Right cardiac atrium (tissue), 5 donors: ENCODE measurements at places on chromosomes 2 and 18.

- DNase-seq, result no peak
Observed at GRCh38 chr2:85540133-85540648, 1.2 kb downstream of the MAT2A start.

- DNase-seq, result no peak
Observed at GRCh38 chr2:181902625-181903024, 11.1 kb downstream of the ITPRID2 start.

- DNase-seq, result no peak
Observed at GRCh38 chr2:213818436-213818835, 534.2 kb downstream of the SPAG16 start.

DNA sequence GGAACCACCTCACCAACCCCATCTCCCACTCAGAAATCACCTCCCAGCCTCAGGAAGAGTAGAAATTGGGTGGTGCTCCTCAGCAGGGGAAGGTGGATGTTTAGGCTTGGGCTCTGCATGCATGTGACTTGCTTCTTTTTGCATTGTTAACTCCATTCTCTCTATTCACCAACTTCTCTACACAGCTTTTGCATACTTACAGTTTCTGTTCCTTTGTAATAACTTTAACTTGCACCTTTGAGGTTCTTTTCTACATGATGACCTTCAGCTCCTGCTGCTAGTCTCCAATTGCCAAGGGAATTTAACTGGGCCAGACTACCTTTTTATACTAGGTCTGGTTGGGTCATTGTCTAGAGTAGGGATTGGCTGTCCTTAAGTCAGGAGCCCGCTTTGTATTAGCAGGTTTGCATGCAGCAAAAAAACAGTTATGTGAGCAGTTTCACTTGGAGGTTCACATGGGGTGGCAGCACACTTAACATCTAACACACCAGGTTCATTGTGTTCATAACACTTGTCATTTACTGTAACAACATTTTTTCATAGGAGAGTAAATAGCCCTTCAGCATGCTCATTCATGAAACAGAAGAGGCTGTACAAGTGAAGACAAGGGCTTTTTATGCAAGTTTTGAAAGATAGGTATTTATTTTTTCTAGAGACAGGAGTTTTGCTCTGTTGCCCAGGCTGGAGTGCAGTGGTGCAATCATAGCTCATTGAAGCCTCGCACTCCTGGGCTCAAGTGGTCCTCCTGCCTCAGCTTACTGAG, 12.0 kb downstream of the MRPL35 start:
- no peak for DNase-seq

- DNase-seq, result peak; percentile 95
Observed at GRCh38 chr2:112726487-112727190, 5.8 kb downstream of the NT5DC4 start.

GRCh38 chr2:144146076-144146475, 373.8 kb downstream of the ZEB2 start:
- no peak for DNase-seq

DNA sequence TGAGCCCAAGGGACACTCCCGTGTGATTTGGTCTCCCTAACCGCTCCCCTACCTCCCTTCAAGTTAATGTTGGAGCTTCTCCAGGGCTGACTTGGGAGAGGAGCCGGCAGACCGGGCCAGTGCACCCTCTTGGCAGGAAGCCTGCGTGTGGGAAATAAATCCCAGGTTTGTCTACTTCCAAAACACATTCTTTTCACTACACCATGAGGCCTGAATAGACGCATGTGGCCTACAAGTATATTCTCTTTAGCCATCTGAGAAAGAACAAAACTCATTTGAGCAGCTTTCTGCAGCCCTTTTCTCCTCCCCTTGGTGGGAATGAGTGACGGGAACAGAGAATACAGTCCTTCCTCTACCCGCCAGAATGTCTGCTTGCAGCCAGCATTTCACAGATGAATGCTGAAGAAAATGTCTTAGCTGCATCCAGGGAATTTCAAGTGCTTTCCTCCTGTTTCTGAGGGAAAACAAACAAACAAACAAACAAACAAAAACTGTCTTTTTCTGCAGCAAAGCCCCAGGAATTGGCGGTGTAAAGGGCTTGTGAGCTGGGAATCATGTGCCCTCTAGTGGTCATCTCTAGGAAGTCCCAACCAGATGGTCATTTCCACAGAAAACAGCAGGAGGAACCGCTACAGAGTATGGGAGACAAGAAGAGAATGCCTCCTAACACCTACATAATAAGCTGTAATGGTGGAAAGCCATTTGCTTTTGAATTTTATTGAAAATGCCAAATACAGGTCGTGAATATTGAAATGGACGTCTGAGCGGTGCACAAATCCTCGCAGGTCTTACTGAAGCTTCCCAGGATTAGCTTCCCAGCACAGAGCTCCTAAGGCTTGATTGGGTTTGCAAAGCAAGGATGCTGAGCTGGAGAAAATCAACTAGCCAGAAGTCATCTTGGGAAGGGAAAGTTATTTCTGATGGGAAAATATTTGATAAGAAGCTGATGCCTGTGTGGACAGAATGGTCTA, 41.2 kb upstream of the DAPL1 start:
- no peak for DNase-seq

GRCh38 chr2:43343573-43344304, 117.3 kb upstream of the ZFP36L2 start:
- DNase-seq, result peak; percentile 87

DNA sequence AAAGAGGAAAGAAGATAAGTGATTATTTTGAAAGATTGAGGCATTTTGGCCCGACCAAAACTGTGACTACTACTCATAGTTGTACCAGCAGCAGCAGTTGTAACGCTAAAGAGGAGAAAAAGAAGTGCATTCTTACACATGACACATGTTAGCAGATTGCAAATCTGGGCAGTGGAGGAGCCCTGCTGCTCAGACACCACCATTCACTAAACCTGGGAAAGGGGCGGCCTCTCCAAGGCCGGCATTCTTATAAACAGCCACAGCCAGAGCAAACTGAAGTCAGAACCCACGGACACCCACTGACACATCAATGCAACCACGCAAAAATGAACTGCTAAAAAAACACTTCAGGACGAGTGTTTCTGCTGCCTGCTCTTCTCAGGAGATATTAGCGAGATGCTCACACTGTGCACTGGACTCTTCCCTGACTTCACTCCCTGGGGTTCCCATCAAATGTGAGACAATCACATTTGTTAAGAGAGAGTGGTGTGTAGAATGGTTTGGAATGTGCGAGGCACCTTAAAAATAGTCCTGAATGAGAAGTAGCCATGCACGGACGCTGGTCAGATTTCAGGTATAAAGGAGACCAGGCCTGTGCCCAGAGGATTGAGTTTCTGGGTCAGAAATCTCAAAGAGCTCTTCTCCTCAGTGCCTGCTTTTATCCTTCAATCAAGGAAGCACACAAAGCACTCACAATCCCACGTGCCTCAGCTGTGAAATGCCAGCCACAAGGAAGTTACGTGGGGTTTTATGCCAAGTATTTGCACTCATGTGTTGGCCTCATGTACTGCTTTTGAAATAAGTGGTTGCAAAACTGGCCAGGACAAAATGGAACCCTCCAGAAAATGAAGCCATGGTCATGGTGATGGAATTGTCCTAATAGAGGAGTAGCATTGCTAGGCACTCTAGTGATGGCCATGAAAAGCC, 83.4 kb downstream of the MTCL1 start:
- DNase-seq, result no peak

DNA sequence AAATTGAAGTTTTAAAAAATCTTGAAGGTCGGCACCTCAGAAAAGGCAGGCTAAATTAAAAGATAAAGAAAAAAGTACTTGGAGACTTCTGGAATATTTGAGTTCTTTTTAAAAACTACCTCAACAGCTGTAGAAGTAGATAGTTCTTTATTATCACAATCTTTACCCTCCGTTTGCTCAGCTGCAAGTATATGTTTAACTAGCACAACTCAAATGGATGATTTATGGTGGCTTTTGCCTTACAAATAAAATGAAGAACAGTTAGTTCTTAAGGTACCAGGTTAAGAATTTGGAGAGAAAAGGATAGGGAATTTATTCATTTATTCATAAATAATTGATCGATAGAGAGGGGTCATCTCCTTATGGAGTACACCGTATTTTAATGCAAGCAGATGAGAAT, 237.6 kb upstream of the FOSL2 start:
- no peak for DNase-seq

GRCh38 chr18:62206593-62206992, 19.5 kb downstream of the RELCH start:
- no peak for DNase-seq

DNA sequence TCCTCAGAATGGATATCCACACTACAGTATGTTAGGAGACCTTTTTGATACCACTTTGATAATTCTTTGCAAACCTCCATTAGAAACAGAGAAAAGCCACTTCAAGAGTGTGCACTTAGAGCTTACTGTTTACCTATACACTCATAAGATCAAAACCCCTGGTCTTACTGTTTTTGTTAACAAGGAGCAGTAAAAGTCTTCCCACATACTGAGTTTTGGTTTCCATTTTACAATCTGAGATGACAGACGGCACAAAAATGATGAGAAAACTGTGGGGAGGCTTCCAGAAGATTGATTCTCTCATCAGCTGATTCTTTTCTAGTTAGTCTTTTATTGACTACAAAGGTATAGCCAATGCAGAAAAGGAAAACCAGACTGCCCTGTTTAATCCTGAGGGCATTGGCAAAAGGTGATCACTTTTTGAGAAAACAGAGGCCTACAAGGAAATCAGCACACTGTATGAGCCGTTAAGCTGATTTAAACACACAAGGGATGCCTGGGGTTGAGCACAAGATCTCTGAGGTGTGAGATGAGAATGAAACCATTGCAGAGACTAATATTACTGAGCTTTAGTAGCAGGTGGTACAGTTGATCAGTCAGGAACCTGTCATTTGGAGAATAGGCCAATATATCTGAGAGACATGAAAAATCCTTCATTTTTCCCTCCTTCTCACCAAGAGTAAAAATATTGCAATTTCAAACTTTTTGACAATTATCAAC, 368.6 kb downstream of the GRB14 start:
- DNase-seq, result no peak
